ENCODE measurements at places on chromosomes 4 and X.

GRCh38 chrX:152930516-152930915 lies 32.6 kb downstream of the ZNF185 start:
- DNase-seq = no peak

DNA sequence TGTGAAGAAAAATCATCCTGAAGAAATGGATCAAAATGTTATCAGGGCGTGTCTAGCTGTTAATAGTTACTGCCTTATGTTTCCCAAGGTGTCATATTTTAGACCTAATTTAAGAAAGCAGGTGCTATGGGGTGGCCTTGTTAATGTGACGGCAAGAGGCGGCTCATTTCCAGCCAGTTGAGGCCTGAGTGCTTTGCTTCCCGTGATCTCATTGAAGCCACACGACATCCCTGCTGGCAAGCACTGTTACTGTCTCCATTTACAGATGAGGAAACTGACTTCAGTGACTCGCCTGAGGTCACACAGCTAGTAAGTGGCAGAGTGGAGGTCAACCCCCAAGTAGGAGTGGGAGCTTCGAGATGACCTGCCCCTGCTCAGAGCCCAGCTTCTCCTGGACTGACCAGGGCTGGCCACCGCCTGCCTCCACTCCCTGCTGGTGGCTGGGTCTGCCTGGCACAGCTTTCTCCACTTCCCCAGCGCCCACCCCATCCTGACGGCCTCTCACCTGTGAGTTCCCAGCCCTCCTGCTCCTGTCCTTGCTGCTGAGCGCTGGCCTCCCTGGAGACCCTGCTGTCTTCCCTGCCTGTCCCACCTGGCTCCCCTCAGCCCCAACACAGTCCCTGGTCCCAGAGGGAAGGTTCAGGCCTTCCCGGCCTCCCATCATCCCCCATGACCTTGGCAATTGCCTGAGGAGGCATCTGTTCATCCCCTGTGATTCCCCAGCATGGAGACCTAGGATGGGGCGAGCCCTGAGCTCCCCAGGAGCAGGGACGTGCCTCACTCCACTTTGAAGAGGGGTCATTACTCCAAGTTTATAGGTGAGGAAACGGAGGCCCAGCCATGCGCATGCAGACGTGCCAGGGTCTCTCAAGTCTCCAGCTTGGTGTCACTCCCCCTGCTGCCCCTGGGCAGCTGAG lies 47.7 kb upstream of the SORCS2 start:
- DNase-seq = peak; percentile 29

DNA sequence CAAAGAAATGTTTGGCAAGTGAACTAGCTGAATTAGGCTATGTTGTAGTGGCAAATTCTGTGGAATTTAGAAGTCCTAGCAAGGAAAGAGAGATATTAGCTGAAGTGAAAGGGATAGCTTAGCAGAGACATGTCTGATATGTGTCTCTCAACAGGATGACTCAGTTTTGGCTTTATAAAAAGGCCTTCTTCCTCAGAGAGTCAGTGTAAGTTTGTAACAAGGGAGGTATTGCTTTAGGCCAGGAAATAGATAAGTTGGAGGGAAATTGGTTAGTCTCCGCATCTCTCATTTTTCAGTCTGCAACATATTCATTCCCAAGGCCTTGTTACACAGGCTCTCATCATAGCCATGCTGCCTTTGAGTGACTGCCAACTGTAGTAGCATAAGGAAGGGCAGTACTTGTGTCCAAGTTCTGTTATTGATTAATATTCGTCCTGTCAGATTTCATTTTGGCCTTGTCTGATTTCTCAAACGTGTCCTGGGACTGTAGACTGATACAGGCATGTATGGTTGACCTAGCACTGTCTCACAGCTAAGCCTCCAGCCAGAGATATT lies 4.0 kb downstream of the TMEM164 start:
- peak; percentile 28 for DNase-seq

DNA sequence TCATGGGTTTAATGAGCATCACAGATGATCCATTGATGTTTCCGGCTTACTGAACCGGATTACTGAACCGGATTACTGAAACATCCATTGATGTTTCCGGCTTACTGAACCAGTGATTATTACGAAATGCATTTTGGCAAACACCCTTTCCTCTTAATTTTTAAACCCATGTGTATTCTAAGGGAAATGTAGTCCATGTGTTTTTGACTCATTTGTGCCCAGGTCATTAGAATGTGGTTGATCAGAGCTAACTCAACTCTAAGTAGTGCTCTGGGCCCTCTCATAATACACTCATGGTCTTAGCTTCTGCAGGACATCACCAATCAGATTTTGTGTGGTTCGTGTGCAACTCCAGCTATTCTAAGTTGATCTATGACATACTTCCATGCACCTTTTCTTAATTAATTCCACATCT lies 141.6 kb downstream of the SPATA18 start:
- DNase-seq = peak; percentile 94

GRCh38 chrX:118189628-118190027 lies 73.0 kb upstream of the KLHL13 start:
- no peak for DNase-seq

DNA sequence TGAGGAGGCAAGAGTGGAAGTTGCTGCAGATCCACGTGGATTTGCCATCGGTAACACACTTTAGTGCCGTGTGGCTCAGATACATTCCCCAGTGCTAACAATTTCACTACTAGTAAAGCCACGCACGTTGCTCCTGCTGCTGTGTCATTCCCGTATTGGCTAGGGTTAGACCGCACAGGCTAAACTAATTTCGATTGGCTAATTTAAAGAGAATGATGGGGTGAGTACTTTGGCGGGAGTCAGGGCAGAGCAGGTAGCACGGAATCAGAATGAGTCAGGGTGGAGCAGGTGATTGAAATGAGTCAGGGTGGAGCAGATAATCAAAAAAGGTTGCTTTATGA lies 1337.5 kb downstream of the FSTL5 start:
- DNase-seq = no peak

DNA sequence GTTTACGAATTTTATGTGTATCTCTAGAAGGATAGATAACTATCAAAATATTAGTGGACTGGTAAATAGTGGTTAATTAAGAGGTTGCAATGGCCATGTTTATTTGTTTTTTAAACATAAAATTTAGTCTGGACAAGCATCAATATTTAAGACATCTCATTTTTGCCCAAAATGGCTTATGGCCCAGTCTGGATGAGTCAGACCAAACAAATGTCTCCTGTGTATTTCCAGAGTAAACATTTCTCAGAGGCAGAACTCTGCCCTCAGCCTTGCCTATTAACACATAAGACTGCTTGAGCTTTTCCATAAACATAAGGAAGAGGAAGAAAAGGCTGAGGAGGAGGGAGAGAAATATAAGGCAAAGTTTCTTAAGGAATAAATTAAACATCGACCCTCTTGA lies 277.1 kb upstream of the DIAPH2 start:
- peak; percentile 27 for DNase-seq

DNA sequence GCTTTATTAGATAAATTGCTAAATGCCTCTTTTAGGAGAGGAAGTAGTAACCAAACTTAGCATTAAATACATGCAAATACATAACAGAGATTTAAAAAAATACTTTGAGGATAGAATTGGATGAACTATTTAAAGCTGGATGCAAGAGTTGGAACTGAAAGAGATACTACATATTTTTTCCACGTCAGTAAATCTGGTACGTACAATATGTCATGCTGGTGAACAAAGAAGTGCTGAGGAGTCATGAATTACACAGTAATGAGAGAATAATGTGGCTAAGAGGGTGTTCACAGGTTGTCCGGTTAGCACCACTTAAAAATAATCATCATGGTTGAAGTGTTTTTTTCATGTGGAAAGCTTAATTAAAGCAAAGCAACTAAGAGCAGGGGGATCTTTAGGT lies 184.1 kb upstream of the FRMPD4 start:
- peak; percentile 78 for DNase-seq

- DNase-seq = no peak
These were observed 237.0 kb downstream of the SCFD2 start for GRCh38 chr4:53128706-53129357.

DNA sequence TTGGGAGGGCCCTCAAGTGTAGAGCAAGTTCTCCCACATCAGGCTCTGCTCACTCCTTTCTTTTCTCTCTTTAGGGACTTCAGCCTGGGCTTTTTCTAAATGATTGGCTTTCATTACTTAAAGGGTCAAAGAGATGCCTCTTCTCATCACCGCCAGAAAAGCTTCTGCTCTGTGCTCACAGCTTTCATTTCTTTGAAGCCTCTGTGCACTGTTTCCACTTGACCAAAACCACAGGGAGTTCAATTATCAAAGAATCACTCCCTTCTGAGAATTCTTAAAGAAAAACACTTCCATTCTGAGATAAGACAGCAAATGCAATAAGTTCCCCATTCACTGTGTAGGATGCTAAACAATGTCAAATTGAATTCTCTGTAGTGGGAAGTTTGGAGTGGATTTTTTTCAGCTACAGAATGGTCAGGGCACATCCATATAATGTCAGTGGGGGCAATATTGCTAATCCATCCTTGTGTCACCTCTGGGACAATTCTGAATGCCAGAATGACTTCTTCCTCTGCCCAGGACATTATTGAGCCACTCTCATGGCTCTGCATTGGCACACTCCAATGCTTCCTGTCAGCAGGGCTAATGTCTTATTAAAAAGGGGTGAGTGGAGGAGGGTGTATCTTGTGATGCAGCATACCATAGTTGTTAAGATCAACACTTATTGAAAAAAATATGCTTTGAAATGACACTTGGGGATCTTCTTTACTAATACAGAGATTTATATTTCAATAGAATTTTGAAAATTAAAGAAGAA lies 217.6 kb downstream of the SNCA start:
- DNase-seq = no peak

- DNase-seq = no peak
These were observed 6.6 kb downstream of the USP26 start for GRCh38 chrX:133090236-133090809.

DNA sequence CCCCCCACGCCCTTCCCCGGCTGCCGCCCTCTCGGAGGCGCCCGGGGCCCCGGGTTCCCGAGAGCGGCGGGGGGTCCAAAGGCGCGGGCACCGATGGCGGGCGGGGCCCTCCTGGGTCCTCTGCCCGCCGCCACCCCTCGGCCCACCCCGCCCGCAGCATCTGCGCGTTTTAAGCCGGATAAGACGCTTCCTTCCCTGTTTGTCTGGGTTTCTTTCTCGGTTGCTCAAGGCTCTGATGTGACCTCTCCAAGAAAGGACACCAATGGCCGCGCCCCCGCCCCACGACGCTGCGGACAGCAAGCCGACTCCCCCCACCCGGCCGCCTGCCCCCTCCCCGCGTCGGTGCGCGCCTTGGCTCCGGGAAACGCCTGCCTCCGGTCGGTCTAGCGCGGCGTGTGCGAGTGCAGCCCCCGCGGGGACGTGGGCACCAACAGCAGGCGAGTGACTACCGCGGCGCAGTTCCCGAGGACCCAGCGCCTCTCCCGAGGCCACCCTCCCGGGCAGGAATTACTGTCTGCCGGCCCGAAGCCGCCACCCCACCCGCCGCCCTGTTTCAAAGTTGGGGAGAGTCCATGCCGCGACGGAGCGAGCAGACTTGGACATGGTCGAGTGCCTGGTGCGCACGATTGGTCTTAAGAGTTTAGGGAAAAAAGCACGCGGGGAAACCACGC lies 21.1 kb upstream of the HMX1 start:
- no peak for DNase-seq

- DNase-seq = no peak
These were observed 10.6 kb downstream of the C4orf54 start for GRCh38 chr4:99647071-99647470.

- no peak for DNase-seq
These were observed 35.7 kb downstream of the BTC start for GRCh38 chr4:74758551-74759145.

GRCh38 chr4:63717384-63717783 lies 691.9 kb downstream of the TECRL start:
- DNase-seq = peak; percentile 16

DNA sequence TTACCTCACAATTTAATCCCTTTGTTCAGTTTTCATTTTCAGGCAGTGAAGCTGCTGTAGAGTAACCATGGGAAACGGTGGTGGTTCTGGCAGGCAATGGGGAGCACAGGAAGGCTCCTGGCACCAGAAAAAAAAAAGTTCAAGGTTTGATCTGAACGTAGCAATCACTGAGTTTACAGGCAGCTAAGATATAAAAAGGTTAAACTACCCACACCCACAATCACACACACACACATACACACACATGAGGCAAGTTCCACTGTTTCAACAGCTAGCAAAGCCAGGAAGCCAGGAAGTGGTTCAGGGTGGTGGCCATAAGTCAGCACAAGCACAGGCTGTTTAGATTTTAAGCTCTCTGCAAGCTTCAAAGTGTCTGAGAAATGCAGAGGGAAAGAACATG lies at the start of gene SULT1B1:
TSS of gene SULT1B1 (minus strand) at position 166 of the 400 bp plus-strand sequence. CDS start 5,403 bp downstream, outside the sequence.
- DNase-seq = peak; percentile 25

DNA sequence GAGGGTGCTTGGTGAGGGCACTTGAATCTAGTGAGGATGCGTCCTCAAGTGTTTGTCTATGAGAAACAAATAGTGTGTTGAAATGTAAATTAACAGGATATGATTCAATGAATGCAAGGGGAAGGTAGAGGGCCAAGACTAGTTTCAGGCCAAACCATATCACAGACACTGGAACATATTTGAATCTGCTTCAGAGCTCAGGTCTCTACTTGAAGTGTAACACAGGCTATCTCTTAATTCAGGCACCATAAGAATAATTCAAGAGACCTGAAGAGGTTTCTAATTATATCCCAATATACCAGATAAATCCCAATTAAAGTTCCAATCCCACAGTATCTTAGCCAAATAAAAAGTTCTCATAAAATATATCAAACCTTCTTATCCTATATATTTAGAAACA lies 146.5 kb upstream of the INTU start:
- DNase-seq = no peak

DNA sequence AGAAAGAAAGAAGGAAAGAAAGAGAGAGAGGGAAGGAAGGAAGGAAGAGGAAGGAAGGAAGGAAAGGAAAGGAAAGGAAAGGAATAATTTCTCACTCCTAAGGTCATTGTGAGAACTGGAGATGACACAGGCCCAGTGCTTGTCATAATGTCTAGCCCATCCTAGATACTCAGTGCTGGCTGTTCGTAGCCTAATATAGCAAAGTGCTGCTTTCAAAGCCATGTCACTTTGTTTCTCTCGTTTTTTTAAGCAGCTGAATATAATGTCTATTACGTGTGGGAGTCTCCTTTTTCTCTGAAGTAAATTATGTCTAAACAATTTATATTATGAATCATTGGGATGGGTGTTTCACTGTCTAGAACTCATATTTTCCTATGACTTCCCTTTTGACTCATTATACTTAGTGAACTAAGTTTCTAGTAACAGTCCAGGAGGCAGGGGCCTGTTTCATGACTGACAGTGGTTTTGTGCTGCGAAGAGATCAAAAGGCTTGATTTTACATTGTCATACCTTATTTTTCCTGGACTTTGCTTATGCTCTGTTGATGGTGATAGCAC lies 327.0 kb upstream of the ZFP42 start:
- DNase-seq = peak; percentile 4

- no peak for DNase-seq
These were observed 10.6 kb upstream of the ANXA5 start for GRCh38 chr4:121707344-121707743.

GRCh38 chr4:158462611-158463010 lies 59.1 kb upstream of the RXFP1 start:
- no peak for DNase-seq

DNA sequence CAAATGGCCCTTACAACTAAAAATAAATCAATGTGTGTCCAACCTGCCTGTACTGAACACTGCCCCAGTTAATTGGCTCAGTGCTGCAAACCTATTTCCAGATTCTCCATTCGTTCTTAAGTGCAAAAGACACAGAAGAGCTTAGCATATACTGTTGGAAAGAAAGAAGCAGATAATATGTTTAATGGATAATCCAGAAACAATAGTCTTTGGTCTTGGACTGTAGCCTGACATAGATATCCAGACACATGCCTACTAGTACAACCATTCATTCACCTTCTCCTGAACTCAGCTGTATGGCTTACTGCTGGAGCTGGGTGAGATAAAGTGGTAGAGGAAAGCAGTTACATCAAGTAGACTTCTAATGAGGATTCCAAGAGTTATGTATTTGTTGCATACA lies 77.0 kb downstream of the LUZP4 start:
- DNase-seq = no peak

GRCh38 chr4:19774690-19775256 lies 476.9 kb upstream of the SLIT2 start:
- DNase-seq = peak; percentile 20
